CD4-positive, alpha-beta memory T cell (primary cell): ENCODE measurements at places on chromosomes 2 and 18. TPM values are rescaled to one million over a fixed set of nuclear protein-coding genes. Genes with fewer than 3 reads are reported as not detected.
A peak's percentile ranks its signal among the peaks of the same experiment; 100 is the strongest.

PROKR1 gene
- not detected for total RNA-seq

DNA sequence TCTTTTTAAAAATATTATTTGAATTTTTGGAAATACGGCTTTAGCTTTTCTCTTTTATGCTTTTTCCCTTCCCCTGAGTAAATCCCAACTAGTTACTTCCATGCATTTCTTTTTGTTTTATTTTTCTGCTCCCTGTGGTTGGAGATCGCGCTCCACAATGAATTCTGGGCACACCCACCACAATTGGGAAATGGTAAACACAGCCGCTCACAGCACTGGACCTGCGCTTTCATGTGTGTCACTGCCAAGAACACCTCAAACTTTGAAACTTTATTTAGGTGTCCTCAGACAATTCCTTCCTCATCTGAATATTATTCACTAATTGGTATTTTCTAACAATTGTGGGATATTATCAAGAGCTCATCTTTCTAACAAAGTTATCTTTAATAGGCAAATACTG, 82.8 kb upstream of the TMEM18 start:
- no peaks in the 10 kb centered on the region for H3K27me3 ChIP-seq
- H3K27ac ChIP-seq: no peak overlapping the region
- no peak overlapping the region for H3K4me3 ChIP-seq
- DNase-seq: no peak
- H3K4me1 ChIP-seq: no peaks in the 10 kb centered on the region

DNA sequence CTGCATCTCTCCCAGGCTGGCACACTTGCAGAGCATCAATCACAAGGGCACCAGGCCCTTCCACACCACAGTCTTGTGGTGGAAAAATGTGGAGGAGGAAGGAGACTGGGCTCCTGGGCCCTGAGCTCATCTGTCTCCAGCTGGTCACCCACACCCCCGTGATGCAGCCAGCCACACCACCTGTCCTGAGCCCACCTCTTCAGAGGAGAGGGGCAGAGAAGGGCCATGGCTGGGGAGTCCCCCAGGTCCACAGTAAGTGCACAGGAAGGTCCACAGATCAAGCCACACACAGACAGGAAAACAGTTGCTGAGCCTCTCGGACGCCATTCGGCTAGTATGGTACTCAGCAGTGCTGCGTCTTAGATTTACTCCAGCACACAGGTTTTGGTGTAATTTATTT, 203.5 kb upstream of the SALL3 start:
- no peak overlapping the region for H3K27ac ChIP-seq
- no peak for DNase-seq
- no peak overlapping the region for H3K4me3 ChIP-seq
- no peaks in the 10 kb centered on the region for H3K36me3 ChIP-seq

GRCh38 chr2:53786352-53786704, 425 bp downstream of the ASB3 start:
- peaks cover 49% of the 10 kb centered on the region for H3K4me1 ChIP-seq
- no peaks in the 10 kb centered on the region for H3K36me3 ChIP-seq
- peak overlapping the region; percentile 80 for H3K4me3 ChIP-seq
- peak; percentile 58 for DNase-seq
- H3K27ac ChIP-seq: peak overlapping the region; percentile 86
- H3K27me3 ChIP-seq: no peaks in the 10 kb centered on the region

GRCh38 chr2:164252568-164253287, 368.6 kb downstream of the GRB14 start:
- no peaks in the 10 kb centered on the region for H3K4me1 ChIP-seq
- no peaks in the 10 kb centered on the region for H3K36me3 ChIP-seq
- H3K27ac ChIP-seq: no peak overlapping the region
- no peak for DNase-seq
- no peaks in the 10 kb centered on the region for H3K27me3 ChIP-seq

DNA sequence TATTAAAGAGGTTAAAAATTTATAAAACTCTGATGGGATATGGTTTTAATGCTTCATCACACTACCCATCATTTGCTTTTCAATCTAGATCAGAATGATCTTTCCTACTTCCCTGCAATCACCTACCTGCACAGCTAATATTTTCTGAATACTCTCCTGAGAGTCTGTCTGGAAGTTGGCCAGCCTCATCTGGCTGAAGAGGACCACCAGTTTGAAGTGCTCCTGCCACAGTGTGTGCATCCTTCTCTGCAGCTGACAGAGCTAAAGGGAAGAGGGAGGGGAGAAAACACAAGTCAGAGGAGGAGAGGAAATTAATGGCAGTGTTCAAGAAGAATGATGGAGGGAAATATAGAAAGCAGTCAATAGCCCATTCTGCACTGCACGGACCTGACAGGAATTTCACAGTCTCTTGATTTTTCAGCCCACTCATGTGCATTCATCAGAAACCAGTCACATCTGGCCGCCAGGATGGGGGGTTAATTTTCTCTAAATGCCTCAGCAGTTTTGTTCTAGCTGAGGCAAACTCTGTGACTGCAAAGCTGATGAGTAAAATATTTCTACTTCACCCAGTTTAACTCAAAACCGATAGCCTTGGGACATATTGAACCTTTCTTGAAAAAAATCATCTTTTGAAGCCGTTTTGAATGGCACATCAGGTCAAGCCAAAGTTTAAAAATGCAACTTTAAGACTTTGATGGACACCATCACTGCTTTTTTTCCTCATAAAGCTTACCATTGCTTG, 201.8 kb upstream of the KLHL14 start:
- H3K4me1 ChIP-seq: no peaks in the 10 kb centered on the region
- DNase-seq: no peak
- no peaks in the 10 kb centered on the region for H3K27me3 ChIP-seq
- no peaks in the 10 kb centered on the region for H3K36me3 ChIP-seq
- no peak overlapping the region for H3K27ac ChIP-seq

DNA sequence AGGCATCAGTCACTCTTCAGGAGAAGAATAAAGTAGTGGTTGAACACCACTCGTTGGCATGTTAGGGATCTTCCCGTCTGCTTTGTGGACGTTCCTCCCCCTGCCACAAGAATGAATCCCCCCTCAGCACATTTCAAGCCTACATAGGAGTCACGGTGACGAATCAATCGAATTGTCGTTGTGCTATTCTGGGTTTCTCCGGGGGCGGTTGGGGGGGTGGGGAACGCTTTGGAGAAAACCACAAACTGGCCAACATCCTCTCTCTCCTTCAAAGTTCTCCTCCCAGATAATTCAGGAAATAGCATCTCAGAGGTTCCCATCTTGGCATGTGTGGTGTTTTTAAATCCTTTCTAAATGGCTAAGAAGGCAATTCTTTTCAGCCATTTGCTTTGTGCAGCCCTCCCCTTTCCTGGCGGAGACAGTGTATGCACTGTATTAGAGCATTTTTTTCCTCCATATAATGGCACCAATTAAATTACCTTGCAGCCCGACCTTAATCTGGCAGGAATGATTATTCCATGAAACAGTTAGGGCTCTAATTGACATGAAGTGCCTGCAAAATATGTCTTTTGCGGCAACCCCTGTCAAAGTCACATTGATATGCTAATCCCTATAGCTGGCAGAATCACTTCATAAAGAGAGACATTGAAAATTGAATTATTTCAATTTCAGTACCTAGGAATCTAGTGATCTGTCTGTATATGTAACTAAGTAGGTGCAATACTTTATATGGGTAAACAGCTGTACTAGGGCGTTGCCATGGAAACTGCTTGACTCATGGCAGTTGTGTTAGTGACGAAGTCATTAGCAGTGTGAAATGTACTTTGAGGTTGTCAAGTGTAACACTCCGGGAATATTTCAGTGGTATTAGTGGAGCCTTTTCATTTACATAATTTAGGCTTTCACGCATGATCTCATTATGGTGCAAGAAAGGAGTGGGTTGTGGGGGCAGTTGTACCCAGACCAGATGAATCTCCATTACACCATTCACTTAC, 323.4 kb upstream of the SLC14A2 start:
- no peaks in the 10 kb centered on the region for H3K4me1 ChIP-seq
- H3K27ac ChIP-seq: no peak overlapping the region
- no peak for DNase-seq
- H3K4me3 ChIP-seq: no peak overlapping the region
